ENCODE measurements at places on chromosomes 3 and 15.

DNA sequence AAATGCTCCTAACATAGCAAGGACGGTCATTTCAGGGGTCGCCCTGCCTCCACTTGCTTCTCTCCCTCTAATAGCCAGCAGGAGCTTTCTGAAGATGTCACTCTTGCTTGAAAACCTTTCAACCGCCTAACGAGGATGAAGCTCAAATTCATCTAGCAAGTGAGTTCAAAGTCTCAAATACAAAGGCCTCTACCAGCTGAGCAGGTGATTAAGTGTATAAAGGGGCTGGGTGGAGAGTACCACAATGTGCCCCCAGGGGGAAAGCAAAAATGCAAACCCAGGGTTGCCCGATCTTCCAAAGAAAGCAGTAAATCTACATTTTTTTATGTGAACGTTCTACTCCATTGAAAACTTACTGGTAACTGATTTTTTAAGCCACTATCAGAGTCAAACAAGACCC, 50.4 kb upstream of the GRIP2 start:
- DNase-seq: no peak

GRCh38 chr3:32240159-32240545, 1.7 kb downstream of the CMTM8 start:
- DNase-seq: no peak

GRCh38 chr15:44812029-44812517, 75.7 kb downstream of the TRIM69 start:
- no peak for DNase-seq

- no peak for DNase-seq
Measured at GRCh38 chr3:115022835-115023398, 124.2 kb downstream of the ZBTB20 start.

DNA sequence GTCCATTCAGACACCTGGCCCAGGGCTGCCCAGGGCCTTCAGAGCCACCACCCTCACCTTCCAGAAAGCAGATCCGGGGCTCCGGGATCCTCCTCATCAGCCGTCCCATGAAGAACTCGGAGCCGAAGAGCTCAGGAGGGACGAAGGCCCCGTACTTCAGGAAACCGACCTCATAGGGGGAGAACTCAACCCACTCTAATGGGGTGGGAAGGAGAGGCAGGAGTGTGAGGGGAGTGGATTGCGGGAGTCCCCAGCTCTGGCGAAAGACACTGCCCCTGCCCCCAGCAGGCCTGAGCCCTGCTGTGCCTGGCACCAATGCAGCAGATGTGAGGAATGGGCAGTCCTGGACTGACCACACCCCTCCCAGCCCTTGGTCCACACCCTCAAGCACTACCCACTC, 22.6 kb downstream of the PLA2G4D start:
- no peak for DNase-seq

GRCh38 chr3:197501879-197502620, 53.7 kb downstream of the BDH1 start:
- no peak for DNase-seq

- DNase-seq: no peak
Measured at GRCh38 chr3:195080571-195081151, 190.3 kb downstream of the XXYLT1 start.

GRCh38 chr15:23539892-23540291, 25.6 kb upstream of the MKRN3 start:
- DNase-seq: no peak
